ENCODE measurements at places on chromosomes 5 and 9.
A peak's percentile ranks its signal among the peaks of the same experiment; 100 is the strongest.

DNA sequence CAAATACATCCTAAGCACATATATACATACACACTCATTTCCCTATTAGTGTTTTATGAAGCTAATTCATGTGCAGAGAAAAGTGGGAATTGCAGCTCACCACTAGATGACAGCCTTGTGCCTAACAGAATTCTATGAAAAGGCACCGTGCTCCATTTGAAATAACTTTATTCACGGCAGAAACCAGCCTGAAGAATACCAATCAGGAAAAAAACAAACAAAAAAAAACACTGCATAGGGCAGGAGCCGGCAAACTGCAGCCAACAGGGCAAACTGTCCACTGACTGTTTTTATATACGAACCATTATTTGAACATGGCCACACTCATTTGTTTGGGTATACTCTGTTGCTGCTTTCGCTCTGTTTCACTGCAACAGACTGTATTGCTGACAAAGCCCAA, 33.6 kb downstream of the ERMP1 start:
- peak; percentile 4 for DNase-seq

- peak; percentile 36 for DNase-seq
Observed at GRCh38 chr9:37650873-37651768, at the start of gene FRMPD1. Gene FRMPD1, plus strand, starts transcription at chr9:37650954. Its CDS starts 41,688 bp downstream, at chr9:37692642.

DNA sequence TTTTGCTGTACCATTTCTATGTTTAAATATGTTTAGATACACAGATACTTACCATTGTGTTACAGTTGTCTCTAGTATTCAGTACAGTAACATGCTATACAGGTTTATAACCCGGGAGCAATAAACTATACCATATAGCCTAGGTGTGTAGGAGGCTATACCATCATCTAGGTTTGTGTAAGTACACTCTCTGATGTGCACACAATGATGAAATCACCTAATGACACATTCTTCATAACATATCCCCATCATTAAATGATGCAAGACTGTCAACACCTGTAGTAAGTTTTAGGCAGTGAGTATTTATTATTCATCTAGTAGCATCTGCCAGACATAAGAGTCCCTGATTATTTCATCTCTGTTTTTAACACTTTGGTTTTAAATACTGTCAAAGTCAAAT, 7.3 kb upstream of the DHFR start:
- no peak for DNase-seq

DNA sequence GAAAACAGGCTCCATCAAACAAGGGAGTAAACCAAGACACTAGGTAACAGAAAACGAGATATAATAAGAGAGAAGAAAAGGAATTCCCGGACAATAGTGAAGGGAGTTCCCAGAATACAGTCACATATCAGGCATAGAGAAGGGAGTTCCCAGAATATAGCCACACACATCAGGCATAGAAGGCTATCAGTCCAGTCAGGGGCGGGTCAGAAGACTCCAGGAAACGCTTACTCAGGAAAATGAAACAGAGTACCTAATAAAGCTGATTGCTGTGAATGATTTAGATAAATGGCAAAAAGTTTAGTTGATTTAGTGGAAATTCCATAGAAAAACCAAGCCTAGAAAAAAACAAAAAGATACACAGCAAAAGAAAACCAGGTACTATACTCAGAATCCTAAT, 4.9 kb downstream of the TOMM5 start:
- DNase-seq = no peak
